ENCODE measurements at places on chromosomes 1 and 21.

DNA sequence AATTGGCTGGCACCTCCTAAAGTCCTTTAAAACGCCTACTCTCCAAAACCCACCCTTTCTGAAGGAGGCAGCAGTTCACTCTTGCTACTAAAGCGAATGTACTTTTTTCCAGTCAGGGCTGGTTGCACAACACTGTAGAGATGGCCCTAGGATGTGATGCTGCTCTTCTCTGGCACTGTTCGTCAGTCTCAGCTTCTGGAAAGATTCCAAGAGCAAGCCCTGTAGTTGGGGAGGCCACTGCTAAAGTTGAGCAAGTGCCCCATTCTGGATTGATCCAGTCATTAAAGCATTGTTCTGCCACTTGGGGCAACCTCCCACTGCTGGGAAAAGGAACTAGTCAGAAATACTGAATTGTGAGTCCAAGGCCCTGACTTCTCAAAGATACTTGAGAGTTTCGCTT, 28.5 kb upstream of the KCNQ4 start:
- DNase-seq = no peak

GRCh38 chr1:153957744-153958110, 685 bp downstream of the CRTC2 start:
- peak; percentile 33 for DNase-seq

DNA sequence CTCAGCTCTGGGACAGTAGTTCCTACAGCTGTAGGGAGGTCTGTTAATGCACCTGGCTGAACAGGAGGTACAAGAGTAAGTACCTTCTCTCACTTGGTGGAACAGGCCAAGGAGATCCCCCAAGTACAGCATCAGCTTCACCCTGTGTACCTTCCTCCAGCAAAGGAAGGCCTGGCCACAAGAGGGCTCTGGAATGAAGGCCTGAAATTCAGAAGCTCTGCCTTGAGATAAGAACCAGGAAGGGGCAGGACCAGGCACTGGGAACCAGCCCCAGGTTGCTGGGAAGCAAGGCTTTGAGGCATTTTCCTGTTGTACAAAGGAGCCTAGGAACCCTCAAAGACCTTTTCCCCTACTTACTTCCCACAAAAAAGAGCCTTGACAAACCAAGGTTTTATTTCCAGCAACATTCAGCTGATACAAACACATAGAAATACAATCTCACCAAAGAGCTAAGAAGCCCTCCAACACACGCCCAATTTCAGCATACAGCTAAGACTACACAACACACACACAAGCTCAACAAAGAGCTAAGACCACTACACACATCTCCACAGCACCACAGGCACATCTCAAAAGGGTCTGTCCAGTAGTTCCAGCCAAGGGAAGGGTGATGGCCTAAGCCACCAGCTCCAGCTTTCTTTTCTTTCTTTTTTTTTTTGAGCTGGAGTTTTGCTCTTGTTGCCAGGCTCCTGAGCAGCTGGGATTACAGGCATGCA, 23.5 kb downstream of the F11R start:
- peak; percentile 27 for DNase-seq

DNA sequence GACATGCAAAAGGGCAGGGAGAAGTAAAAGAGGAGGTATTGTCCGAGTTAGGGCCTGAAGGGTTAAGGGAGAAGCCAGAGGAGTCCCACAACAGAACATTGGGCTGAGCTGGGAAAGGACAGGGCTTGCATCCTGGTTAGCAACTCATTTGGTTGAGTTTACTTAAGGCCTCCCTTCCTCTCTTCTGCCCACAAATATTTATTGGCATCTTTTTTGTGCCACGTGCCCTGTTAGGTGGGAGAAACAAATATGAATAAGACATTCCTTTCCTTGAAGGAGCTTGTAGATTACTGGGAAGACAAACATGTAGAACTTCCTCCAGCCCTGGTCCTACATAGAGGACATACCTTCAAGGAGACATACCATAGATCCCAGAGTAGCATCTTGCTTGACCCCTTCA, 53.0 kb upstream of the PRELP start:
- DNase-seq = no peak

- DNase-seq = no peak
These were observed 10.8 kb upstream of the HMGCL start for GRCh38 chr1:23836037-23836436.

- no peak for DNase-seq
These were observed 218.7 kb downstream of the DAB1 start for GRCh38 chr1:57204942-57205787.

GRCh38 chr1:205748403-205749233, 1.4 kb downstream of the NUCKS1 start:
- no peak for DNase-seq

DNA sequence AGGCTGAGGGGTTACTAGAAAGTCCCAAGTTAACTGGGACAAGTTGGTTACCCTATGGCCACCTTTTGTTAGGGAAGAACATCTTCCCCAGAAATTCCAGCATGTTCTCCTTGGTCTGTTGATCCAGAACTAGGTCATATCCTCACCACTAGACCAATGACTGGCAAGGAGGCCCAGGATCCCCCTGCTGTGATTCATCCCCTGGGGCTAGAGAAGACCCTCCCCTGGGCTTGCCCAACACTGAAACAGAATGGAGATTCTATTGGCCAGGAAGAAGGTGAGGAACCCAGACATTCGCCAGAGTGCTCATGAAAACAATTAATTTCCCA, 90.1 kb upstream of the SIM2 start:
- no peak for DNase-seq

DNA sequence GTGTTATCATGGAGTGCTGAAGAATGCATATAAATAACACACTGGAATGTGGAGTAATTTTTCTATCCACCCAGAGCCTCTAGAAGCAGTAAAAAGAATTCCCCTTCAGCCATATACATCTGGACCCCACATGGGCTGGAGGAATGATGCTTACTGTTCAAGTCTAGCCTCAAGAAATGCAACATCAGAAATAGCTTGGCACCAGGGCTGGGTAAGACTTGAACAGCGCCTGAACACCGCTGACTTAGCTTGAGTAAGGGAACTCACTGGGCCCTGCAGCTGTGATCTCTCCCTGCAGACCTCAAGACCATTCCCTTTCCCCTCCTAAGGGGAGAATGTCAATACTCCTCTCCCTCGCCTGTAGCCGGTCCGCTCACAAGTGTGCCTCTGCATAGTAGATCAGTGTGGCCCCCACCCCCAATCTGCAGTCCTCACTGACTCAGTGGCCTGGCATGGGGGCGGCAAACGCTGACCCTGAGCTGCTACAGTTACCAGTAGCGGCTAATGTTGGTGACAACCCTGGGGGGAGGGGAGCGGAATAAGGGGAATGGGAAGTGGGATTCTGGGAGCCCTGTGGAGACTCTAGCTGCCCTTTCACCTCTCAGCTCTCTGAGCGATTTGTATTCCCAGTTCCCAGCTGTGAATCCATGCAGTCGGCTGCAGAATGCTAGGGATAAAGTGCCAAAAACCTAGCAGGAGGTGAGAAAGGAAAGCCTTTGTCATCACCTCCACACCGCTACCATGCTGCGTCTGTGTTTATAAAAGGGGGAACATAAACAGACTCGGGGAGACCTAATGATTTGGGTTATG, 483.9 kb downstream of the DISC1 start:
- no peak for DNase-seq

DNA sequence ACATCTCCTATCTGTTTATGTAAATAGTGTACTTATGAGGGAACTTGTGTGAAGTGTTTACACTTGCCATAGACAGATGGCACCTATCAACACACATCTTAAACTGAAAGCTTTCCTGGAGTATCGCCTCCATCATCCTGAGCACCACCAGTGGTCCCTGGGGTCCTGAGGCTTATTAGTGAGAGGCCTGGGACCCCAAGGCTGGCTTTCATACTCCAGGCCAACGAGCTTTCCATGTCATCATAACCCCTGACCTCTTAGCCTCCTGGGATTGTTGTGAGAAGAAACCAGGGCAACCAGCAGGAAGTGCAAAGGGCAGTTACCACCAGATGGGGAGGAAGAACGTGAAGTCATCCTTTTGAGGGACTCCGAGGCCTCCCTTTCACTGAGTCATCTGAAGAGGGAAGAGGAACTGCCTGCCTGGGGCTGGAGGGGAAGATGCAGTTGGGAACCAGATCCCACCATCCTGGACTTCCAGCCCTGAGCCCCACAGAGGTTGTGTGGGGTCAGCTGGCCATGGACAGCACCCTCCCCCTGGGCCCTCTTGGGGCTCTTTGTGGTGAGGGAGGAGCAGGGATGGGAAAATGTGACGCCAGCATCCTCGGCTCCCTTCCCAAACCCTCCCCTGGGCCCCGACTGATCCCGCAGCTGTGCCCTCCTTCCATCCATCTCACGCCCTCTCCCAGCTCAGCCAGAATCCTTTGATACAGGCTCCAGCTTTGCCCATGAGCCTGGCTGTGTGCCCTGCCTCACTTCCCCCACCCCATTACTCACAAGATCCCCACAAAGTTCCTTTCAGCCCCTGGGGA, 5.8 kb downstream of the INKA2 start:
- DNase-seq = no peak

Measured in memory B cell (primary cell).